EL (cell line): ENCODE measurements at places on chromosomes 7 and 10.

DNA sequence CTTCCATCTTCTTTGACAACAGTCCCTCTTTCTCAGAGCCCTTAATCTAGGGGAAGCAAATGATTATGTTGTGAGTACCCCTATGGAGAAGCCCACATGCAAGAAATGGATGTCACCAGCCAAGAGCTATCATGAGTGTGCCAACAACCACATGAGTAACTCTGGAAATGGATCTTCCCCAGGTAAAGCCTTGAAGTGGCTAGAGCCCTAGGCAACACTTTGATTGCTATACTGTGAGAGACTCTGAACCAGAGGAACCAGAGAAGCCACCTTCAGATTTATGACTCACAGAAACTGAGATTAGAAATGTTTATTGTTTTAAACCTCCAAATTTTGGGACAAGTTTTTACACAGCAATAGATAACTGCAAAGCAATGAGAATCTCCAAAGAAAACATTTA, 60.9 kb upstream of the COL1A2 start:
- no peak for DNase-seq

- DNase-seq = no peak
Measured at GRCh38 chr7:38316733-38317360, 43.4 kb upstream of the TARP start.

DNA sequence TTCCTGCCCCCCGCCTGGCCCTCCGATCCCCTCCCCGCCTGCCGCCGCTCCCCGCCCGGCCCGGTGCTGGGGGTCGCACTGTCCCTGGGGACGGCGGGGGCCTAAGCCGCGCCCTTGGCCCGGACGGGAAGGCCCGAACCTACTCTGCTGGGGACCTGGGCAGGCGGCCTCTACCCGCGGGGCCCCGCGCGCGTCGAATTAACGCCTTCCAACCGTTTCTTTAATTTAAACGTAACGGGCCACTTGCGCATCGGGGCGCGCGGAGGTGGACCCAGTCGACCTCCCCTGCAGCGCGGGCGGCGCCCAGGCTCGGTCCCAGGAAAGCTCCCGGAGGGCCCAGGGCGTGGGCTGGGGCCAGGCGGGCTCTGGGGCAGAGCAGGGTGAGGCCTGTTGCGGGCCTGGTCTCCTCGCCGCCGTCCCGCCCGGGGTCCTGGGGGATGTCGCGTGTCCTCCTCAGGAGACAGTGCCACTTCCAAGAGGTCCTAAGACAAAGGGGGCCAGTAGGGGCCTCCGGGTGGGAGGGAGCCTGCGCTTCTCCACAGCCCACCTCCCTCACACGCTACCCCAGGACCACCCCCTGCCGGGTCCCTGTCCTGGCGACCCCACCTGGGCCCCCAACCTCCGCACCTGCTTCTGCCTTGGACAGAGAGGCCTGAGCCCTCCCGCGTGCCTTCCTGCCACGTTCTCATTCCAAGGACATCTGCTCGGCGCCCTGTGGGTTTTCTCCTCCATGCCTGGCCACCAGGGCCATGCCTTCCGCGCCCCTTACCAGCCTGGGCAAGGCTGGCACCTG, 658 bp upstream of the PTPRN2 start:
- DNase-seq = no peak

DNA sequence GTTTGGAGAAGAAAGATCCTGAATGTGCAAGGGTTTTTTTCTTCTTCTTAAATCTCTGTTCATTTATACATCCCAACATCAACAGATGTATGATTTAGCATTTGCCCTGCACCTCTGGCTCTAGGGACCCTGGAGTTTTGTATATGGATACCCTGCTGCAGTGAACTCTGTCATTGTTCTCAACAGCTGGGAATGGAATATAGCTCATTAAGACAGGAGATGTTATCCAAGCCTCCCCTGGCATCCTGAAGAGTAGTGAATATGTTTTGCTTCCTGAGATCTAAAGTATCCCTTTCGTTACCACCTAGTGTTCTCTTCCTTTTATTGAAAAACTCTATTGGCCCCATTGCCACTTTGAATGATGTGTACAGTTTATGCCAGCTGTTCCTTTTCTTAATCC, 275.9 kb downstream of the EXOC4 start:
- no peak for DNase-seq

DNA sequence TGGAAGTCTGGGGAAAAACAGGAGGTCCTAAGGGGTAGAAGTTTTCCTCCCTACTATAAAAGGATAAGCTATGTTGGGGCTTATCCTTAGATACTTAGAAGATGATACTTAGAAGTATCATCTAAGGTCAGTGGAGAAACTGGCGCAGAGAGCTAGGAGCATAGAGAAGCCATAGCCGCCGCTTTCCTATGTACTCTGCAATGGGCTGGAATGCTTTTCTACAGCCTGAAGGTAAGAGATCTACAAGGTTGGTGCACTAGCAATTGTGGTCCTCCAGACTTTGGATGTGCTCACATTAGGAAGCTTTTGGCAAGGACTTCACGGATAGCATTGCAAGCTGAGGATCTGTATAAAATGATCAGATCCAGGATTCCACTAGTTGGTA, 12.4 kb upstream of the OPTN start:
- DNase-seq = no peak
